ENCODE measurements at places on chromosomes 7 and 10.

DNA sequence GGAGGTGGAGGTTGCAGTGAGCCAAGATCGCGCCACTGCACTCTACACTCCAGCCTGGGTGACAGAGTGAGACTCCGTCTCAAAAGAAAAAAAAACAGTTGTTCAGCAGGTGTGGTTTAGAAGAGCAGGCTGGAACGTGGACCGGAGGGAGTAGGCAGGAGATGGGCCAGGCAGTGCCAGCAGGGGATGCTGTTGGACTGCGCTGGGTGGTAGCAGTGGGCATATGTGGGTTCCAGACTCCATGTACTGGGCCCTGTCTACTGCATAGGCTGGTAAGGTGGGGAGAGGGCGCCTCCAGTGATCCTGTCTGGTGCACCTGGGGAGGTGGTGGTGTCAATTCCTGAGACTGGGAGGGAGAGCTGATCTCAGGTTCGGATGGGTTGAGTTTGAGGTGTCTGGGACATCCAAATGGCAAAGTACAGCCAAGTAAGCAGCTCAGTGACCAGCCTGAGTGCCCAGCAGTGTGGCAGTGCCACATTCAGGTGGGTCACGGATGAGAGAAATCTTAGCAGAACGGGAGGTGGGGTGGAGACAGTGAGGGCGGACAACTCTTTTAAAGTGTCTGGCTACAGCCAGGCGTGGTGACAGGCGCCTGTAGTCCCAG is 25.9 kb downstream of the SFXN4 start:
- DNase-seq, result no peak

- no peak for DNase-seq
Measured at GRCh38 chr7:56287429-56288138, 171.4 kb upstream of the NUPR2 start.

GRCh38 chr10:497289-497688 is 192.2 kb downstream of the DIP2C start:
- no peak for DNase-seq

- DNase-seq, result no peak
Measured at GRCh38 chr10:83678850-83679249, 460.5 kb upstream of the GHITM start.

DNA sequence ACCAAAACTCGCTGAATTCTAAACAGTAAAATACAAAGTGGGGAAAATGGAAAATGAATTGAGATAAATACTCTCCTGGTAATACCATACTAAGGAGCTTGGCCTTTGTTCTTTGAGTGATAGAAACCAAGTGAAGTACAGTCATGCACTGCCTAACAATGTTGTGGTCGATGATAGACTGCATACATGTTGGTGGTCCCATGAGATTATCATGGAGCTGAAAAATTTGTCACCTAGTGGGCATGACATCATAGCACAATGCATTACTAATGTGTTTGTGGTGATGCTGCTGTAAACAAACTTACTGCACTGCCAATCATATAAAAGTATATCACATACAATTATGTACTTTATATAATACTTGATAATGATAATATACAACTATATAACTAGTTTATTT is 419.1 kb downstream of the ARL4A start:
- DNase-seq, result no peak
